Stimulated activated CD8-positive, alpha-beta memory T cell treated with anti-CD3 and anti-CD28 coated beads, Interleukin-7, amount 100 ng/mL, for 24 hours (primary cell): ENCODE measurements at places on chromosomes 3 and 15.

DNA sequence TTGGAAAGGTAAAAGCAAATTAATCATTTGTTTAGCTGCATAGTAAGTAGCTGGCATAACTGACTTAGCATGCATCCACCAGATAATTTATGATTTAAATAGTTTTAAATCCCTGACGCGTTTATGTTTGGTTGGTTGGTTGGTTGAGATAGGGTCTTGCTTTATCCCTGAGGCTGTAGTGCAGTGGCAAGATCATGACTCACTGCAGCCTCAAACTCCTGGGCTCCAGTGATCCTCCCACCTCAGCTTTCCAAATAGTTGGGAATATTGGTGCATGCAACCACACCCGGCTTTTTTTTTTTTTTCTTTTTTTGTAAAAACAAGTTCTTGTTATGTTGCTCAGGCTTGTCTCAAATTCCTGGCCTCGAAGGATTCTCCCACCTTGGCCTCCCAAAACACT is 263.4 kb downstream of the MCTP2 start:
- DNase-seq = no peak

DNA sequence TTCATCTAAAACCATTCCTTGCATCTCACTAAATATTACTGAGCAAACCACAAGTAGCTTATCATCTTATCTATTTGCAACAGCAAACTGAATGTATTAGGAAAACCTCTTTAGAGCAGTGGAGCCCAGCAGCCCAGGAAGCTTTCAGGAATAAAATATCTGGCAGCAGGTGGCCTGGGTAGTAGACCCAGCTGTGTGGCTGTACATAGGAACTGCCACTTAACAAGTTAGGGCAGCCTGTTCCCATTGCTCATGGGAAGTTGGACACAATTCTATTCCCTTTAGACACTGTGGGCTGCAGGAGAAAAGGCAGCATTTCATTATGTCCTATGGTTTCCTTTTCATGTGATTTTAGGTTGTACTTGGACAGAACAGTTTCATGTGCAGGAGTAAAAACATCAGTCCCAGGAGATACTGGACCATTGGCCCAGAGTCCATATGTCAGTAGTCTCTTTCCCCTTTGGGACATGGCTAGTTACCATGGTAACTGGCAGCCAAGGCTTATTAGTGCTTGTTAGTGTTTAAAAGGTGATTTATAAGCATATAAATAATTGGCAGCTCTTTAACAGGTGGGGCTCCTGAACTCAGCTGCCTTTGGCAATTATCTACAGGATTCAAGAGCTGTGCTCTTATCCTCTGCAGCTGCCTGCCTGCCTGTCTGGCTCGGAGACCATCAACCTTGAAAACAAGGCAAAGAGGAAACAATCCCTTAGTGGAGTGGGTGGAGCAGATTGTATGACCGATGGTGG is 28.9 kb upstream of the LSAMP start:
- no peak for DNase-seq

- DNase-seq = no peak
These were observed 1.1 kb downstream of the SLC35G2 start for GRCh38 chr3:136819731-136820679.

- DNase-seq = no peak
These were observed 93.7 kb upstream of the DPPA4 start for GRCh38 chr3:109430911-109431563.

- no peak for DNase-seq
These were observed 12.0 kb upstream of the ATP1B3 start for GRCh38 chr3:141864281-141864970.

- peak; percentile 13 for DNase-seq
These were observed 207.1 kb downstream of the TBC1D2B start for GRCh38 chr15:77870195-77871065.

DNA sequence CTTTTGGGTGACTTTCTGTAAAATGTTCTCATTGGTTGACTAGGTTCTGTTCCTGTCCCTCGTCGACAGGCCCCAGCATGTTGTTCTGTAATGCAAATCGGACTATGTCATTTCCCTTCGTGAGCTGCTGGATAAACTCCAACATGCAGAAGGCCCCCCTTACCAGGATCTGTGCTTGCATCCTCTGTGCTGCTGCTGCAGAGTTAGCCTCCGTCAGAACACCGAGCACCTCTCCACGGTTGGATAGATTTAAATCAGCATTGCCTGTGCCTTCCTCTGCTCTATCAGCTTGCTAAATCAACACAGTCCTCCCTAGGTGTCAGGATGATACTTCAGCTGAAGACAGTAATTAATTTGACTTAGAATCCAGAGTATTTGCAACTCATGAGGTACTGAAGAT is 12.7 kb upstream of the MINDY4B start:
- no peak for DNase-seq

GRCh38 chr3:46356276-46356675 is 2.4 kb downstream of the CCR2 start:
- no peak for DNase-seq

- no peak for DNase-seq
These were observed 29.9 kb upstream of the CCR2 start for GRCh38 chr3:46324036-46324435.
